ENCODE measurements at places on chromosomes 3 and 15.

DNA sequence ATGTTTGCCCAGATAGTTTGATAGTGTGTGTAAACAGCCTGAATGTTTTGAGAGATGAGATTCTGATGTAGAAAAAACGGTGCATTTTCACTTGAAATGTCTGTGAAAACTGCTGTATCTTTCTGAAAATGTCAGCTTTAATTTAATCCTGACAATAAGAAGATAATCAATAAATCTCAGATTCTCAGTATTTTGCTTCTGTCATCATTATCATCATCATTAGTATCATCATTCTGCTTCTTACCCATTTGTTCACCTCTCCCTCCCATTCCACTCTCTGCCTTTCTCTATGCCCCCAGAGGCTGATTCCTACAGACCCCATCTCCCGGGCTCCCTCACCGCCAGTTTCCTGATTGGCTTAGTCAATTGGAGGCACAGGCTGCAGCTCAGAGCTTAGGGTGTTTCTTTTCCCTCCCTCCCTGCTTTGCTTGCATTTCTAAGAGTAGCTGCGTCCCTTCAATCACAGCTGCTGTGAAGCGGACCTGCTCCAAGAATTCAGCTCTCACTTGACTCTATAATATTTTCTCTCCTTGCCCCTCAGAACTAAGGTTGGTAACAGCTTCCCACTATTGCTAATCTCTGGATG is 8.2 kb upstream of the SNTN start:
- DNase-seq = no peak

- DNase-seq = peak; percentile 53
Observed at GRCh38 chr3:197835509-197835908, 44.5 kb downstream of the LRCH3 start.

GRCh38 chr3:185250247-185250646 is 3.6 kb downstream of the EHHADH start:
- no peak for DNase-seq

DNA sequence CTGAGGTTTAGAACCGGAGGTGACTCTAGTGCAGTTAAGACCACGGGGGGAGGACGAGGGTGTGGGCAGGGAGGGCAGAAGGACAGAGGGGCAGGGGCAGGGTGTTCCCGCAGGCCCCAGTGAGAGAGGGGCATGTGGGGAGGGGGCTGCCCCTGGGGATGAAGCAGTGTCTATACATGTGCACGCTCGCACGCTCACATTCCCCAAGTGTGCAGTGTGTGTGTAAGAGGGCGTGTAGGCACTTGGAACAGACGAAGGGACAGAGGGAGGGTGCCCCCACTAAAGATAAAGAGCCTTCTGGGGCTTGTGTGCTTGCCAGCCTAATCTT is 69.5 kb upstream of the MEF2A start:
- no peak for DNase-seq

DNA sequence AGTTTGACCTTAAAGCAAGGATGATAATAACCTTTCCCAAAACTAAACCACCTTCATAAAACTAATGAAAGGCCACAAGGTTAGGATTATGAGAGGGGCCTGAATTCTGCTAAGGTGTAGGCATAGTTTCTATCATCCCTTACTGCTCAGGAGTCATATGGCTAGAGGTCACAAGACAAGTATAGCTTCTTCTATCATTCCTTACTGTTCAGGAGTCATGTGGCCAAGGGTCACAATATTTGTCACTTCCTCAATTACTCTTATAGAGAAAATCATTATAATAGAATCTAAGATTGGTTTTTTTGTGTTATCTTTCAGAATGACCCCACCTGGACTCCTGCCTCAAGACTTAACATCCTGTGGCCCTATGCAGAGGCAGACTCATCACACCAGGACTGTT is 36.6 kb downstream of the HERC1 start:
- no peak for DNase-seq

DNA sequence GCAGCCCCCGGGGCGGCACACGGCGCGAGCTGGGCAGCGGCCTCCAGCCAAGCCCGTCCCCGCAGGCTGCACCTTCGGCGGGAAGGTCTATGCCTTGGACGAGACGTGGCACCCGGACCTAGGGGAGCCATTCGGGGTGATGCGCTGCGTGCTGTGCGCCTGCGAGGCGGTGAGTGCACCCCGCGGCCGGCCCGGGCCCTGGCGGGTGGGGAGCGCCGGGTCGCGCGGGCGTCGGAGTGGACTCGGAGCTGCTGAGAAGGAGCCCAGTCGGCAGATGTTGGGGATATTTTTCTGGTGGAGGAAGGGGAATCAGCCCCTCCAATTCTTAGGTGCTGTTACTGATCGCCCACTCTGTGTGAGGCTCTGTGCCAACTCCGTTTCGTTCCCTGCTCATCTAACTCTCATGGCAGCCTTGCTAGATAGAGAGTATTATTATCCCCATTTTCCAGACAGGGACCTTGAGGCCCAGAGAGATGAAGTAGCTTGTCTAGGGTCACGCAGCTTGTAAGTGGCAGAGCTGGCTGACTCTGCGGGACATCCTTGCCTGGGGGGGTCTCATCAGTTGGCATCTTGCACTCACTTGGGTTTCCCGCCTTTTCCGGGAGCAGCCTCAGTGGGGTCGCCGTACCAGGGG is 890 bp downstream of the CHRD start:
- DNase-seq = peak; percentile 44

GRCh38 chr3:159586571-159587202 is 401.9 kb upstream of the IL12A start:
- DNase-seq = no peak

DNA sequence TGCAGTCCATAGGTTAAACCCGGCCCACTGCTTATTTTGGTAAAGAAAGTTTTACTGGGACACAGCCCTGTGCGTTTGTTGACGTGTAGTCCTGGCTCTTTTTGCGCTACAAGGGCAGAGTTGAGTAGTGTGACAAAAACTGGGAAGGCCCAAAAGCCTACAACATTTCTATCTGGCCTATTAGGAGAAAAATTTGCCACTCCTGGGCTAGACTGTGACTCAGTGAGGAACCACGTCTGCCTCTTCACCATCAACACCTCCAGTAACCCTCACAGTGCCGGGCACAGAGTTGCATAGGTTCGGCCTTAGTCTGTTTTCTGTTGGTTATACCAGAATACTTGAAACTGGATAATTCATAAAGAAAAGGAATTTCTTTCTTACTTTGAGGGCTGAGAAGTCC is 110.3 kb downstream of the TOP2B start:
- no peak for DNase-seq

GRCh38 chr3:190646996-190647395 is 133.1 kb downstream of the IL1RAP start:
- DNase-seq = no peak

DNA sequence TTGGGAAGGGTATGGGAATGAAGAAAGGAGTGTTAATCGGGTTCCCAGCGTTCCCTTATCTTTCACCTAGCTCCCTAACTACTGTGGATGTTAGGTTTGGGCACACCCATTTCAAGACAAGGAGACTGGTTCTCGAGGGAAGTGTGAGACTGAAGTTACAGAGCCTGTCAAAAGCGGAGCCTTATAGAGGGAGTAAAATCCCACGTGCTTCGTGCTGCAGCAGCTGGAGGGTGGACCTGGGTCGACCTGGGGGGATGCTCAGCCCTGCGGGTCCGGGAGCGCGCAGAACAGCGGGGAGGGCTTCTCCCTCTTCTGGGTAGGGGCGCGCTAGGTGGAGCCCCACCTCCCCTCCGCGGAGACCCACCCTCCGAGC is 314 bp upstream of the TMED3 start:
- no peak for DNase-seq

DNA sequence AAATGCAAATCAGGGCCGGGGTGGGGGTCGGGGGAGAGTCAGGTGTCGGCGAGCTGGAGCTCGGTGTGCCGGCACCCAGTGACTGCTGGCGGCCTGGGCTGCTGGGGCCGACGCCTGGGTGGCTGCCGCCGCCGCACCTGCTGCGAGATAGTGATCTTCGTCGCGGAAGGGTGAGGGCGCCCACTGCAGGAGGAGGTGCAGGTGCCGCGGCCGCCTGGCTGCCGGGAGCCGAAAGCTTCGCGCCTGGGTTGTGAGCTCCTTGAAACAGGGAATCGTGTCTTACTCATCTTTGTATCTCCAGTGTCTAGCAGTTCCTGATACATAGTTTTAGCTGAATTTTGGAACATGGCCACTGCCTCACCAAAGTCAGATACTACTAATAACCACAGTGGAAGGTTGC is 64.0 kb upstream of the CPOX start:
- peak; percentile 79 for DNase-seq

DNA sequence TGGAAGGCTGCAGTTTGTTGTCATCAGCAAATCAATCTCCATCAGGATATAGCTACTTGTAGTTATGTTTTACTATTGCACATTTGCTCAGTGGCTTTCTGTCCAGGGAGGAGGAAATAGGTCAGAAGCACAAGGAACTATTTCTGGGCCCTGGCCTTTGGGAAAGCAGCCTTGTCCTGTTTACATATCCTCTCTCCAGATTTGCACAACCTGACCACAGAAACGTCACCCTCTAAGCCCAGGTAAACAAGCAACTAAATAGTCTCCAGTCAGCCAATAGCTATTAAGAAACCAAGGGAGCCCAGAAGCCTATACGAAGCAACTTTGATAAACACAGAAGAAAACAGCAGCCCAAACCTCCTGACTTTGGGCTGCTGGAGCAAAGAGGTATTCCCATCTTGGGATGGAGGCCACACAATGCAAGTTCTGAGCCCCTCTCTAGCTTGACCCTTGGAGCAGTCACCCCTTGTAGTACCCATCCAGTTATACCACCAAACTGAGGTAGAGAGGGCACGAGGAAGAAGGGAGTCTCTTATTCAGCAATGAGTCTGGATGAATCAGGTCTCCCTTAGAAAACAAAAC is 2.3 kb upstream of the FEM1B start:
- no peak for DNase-seq

- no peak for DNase-seq
Observed at GRCh38 chr3:106184540-106185457, 316.0 kb upstream of the CBLB start.

DNA sequence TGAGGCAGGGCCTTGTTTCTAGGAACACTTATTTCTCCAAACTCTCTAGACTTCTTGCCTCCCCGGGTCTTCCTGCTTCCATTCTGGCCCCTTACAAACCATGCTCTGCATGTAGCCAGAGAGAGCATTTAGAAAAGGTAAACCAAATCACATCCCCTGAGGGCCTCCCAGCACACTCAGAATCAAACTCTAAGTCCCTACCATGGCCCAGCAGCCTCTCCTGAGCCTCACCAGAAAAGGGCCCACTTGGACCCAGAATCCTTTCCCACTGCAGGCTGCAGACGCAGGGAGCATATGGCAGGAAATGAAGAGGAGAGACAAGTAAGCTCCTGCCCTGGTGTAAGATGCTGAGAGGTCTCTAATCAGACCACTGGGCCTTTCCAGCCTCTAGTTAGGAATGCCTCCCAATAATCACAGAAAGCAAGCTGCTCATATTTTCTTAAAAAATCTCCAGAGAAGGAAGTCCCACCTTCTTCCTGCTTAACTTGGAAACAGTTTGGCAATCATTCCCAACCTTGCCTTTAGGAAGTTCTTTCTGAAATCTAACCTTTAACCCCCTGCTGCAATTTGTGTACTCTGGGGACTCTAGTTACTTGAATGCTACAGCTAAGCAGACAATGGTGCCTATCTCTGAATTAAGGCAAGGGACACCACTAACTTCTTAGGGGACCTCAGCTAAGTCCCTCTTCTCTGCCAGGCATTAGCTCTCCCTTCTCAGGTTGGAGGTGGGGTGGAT is 4.2 kb downstream of the AMOTL2 start:
- DNase-seq = no peak

GRCh38 chr15:29969562-29970401 is 113.0 kb upstream of the GOLGA8J start:
- DNase-seq = no peak

DNA sequence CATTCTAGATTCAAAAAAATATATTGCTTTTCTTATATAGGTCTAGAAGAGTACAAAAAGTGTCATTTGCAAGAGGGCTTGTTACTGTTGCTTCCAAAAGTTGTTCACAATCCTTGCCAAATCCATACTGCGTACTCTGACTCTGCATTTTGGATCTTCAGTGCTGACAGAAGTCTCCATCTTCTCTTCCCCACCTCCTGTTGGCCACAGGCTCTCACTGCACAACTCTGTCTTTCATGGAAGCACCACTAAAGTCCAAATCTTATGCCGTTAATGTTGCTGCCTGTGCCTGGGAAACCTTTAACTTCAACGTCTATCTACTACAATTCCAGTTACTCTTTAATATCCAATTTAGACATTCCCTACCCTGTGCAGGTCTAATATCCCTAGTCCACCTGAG is 419.9 kb downstream of the NR2F2 start:
- DNase-seq = no peak

- no peak for DNase-seq
Observed at GRCh38 chr3:185715091-185715490, 109.8 kb downstream of the IGF2BP2 start.

- DNase-seq = no peak
Observed at GRCh38 chr3:116442331-116443021, 2.8 kb downstream of the LSAMP start.

DNA sequence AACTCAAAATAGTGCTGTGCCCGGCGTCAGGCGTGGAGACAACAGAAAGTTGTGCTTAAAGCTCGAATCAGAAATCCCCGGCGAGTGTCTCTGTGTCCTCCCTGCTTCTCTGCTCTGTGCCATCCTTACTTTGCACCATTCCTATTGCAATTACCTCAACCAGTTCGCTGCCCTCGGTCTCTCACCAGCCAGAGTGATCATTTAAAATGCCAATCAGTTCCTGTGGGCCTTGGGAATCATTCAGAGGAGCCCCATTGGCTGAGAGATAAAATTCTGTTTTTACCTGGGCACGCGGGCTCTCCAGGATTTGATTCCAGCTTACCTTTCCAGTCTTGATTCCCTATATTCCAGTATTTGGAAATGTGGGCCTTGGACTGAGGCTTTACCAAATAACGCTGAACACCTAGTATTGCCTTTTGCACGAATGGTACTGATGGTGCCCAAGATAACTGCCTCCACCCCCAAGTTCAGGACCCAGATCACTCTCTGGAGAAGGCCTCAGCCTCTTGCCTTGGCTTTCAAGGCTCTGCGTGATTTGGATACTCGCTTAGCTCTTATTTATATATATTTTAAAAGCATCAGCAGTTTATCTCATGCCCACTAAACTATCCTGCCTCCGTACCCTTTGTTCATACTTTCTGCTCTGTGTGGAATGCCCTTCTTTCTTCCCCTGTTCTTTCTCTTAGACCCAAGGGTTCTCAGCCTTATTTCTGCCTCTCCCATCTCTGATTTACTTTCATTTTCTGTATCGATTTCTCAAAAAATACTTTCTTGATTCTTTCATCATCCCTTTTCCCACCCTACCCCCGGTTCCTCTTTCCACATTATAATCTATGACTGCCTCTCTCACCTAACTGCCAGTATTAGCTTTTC is 863 bp downstream of the PSMA4 start:
- DNase-seq = peak; percentile 42

All from GM13976 (cell line).